Fibroblast of lung (primary cell): ENCODE measurements at places on chromosomes 1 and 21. TPM values are rescaled to one million over a fixed set of nuclear protein-coding genes. Genes with fewer than 3 reads are reported as not detected.

The RBP7 gene
- 0.36 TPM in 1 of 2 replicates, not detected in the other for polyA plus RNA-seq

The GIPC2 gene
- 0.35 and 0.56 TPM in 2 replicates for polyA plus RNA-seq

The NTMT2 gene
- polyA plus RNA-seq, result not detected in 2 replicates

The C1QC gene
- polyA plus RNA-seq, result not detected in 2 replicates

The ZNF678 gene
- polyA plus RNA-seq, result 2.2 and 2.8 TPM in 2 replicates

The CASZ1 gene
- 0.08 and 0.34 TPM in 2 replicates for polyA plus RNA-seq

The SPRR3 gene
- not detected in 2 replicates for polyA plus RNA-seq

The A3GALT2 gene
- not detected in 2 replicates for polyA plus RNA-seq

The SIK1 gene
- polyA plus RNA-seq, result 0.53 and 0.58 TPM in 2 replicates

The MMP23B gene
- 0.82 and 0.89 TPM in 2 replicates for polyA plus RNA-seq

The ECM1 gene
- polyA plus RNA-seq, result 108 and 137 TPM in 2 replicates

- no peak for DNase-seq
These were observed 286.3 kb downstream of the MATN1 start for GRCh38 chr1:30437059-30437576.

- no peak for DNase-seq
These were observed 140.1 kb upstream of the NFIA start for GRCh38 chr1:60942291-60942690.

DNA sequence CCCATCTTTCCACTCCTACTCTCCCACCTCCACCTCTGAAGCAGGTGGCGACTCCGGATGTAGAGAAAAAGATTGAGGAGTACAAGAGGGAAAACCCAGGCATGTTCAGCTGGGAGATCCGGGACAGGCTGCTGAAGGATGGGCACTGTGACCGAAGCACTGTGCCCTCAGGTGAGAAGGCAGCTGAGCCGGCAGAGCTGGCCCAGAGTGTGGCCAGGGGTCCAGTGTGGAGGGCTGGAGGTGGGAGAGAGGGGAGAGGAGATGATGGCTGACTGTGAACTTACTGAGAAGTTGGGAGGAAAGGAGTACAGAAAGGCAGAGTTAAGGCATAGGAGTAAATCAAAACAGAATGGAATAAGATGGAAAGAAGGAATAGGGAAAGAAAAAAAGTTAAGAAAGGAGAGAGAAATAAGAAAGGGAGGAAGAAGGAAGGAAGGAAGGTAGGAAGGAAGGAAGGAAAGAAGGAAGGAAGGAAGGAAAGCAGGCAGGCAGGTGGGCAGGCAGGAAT, 4.5 kb downstream of the PAX7 start:
- no peak for DNase-seq

DNA sequence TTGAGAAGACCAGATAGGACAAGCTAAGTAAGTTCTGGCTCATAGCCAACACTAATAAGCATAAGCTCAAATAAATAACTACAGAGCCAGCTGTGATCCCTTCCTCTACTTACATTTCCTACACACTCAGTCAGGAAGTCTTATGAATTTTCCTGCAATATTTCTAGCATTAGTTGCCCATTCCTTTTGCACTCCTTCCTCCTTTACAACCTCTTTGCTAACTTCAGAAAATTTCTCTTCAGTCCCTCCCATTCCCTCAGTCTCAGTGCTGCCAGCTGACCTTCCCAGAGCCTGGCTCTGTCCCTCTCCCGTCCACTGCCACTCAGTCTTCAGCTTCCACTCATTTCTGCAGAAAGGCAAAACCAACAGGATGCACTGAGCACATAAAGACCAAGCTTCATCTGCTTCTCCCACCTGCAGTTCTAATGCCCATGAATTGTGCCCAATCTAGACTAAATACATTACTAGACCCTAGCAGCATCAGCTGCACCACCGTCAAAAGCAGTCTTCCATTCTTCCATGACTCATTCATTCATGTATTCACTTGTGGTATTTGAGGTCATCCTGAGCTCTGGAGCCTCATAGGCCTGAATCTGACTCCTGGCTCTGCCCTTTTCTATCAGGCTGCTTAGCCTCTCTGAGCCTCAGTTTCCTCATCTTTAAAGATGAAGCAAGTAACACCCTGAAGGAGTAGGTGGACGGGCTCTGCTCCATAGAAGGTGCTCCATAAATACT, 54.6 kb upstream of the SIPA1L2 start:
- peak; percentile 75 for DNase-seq

GRCh38 chr1:172903581-172904220, 147.0 kb downstream of the TNFSF18 start:
- DNase-seq, result peak; percentile 88

DNA sequence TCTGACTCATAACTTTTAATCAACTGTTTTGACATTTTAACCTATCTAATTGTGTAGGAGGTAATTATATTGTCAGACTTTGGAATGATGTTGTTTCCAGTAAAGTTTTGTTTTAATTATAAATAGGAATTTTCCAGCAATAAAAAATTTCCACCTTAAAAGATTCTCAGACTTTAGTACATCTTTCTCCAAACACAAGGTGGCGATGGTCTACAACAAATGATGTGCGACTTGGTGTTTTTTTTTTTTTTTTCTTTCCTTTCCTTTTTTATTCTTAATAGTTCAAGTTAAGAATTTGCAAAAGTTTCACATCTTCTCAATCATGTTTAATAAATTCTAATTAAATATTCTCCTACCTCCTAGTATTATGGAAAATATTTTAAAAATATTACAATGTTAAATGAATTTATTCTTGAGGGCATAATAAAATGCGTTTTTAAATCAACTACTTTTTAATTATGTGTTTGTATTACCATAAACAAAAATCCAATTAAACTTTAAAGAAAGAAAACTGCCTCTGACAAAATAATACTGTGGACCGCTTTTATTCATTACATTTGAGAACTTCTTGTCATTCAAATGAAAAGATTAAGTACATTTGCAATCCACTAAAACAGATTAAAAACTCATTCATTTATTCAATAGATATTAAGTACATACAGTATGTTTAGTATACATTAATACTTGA, 4.4 kb upstream of the ADAMTS1 start:
- DNase-seq, result peak; percentile 52

DNA sequence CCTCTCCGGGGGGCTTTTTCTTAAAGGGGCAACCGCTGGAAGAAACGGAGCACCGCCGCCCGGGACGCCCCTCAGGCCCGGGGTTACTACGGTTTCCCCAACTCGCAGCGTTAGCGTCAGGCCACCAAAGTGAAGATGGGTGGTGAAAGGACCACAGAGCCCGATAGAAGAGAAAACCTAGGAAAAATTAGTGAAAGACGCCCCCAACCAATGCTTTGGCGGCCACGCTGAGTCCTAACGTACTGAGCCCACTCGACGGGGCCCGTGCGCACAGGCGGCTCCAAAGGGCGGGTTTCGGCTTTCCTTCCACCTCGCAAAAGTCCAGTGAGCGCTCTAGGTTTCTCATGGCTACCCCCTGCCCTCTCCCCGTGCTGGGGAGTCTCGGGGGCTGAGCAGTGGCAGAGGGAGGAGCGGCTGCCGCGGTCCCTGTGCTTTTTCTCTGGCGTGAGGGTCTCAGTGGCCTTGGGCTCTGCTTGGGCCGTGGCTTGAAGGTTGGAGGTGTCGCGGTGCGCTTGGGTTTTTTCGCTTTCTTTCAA, 12.2 kb upstream of the SPEN start:
- no peak for DNase-seq

GRCh38 chr1:168553680-168554553, 10.1 kb upstream of the XCL2 start:
- DNase-seq, result no peak

GRCh38 chr1:55542901-55543504, 327.8 kb upstream of the USP24 start:
- DNase-seq, result peak; percentile 68

DNA sequence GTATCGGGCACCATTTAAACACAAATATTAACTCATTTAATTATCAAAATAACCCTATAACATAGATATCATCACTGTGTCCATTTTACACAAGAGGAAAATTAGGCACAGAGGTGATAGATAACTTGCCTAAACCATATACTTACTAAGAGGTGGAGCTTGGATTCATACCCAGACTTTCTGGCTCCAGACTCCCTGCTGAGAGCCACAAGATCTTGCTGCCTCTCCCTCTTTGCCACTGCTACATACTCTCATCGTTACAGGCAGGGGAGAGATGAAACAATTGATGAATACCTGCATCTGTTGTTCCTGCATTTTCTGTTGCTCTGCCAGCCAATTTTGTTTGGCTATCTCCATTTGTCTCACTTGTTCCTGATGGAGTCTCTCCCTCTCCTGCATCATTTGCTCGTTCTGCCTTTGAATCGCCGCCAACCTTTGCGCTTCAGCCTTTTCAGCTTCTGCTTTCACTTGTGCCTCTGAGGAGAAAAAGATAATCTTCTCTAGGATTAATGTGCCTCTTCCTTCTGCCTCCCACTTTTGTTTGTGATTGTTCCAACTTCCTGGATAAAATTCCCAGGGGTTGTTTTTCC, 10.6 kb downstream of the GBP5 start:
- no peak for DNase-seq

GRCh38 chr1:30444401-30444800, 279.0 kb downstream of the MATN1 start:
- DNase-seq, result no peak

GRCh38 chr1:174262349-174263241, 103.3 kb downstream of the RABGAP1L start:
- DNase-seq, result peak; percentile 77

GRCh38 chr1:181353526-181353925, 129.8 kb upstream of the CACNA1E start:
- DNase-seq, result no peak

- no peak for DNase-seq
These were observed 270.4 kb downstream of the HLX start for GRCh38 chr1:221149555-221150075.

GRCh38 chr1:981955-982558, at the start of gene PERM1:
TSS of gene PERM1 (minus strand) at chr1:982093. CDS start at chr1:981029, 1,064 bp downstream.
- no peak for DNase-seq

DNA sequence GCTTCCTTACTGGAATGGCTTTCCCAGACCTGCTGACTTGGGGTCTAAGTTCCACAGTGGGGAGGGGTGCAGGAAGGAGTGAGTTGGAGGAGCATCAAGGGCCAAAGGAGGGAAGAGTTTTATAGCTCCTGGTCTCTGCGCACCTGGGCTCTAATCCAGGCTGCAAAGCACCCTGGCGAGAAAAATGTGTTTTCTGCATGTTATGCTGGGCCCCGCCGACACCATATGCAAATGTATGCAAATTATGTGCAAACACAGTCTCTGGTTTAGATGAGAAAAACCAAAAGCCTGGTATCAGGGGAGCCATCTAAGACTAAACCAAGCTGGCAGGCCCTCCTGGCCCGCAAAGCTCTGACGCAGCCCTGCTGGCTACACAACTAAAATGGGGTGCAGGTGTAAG, 95.0 kb downstream of the VWA5B1 start:
- DNase-seq, result no peak
